ENCODE measurements at places on chromosomes 2 and 18.

- ATAC-seq = no peak
Observed at GRCh38 chr2:15315411-15315810, 245.7 kb downstream of the NBAS start.

- no peak for ATAC-seq
Observed at GRCh38 chr2:174967691-174968260, 37.4 kb downstream of the CHN1 start.

- no peak for ATAC-seq
Observed at GRCh38 chr18:7914834-7915670, 347.9 kb downstream of the PTPRM start.

- ATAC-seq = no peak
Observed at GRCh38 chr2:120437604-120438000, 91.7 kb downstream of the INHBB start.

DNA sequence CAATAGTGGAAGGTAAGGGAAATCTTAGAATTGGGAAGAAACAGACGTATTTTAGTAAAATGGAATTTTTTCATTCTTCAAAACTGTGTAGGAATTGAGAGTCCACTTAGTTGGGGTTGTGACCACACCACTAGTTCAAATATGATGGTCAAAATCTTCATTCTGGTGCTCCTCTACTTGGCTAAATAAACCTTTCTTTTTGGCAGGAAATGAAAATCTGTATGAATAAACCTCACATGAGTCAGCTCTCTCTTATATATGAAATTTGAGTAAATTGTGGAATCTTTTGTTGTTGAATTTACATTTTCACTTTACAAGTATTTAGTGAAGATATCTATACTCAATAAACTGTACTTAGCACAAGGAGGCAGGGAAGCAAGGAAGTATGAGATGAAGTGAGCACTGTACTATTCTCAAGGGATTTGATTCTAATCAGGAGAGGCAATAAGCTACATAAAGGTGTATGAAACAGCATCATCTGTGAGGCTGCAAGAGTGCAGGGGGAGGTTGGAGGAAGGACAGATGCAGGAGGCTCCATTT, 20.5 kb downstream of the IL18R1 start:
- no peak for ATAC-seq

DNA sequence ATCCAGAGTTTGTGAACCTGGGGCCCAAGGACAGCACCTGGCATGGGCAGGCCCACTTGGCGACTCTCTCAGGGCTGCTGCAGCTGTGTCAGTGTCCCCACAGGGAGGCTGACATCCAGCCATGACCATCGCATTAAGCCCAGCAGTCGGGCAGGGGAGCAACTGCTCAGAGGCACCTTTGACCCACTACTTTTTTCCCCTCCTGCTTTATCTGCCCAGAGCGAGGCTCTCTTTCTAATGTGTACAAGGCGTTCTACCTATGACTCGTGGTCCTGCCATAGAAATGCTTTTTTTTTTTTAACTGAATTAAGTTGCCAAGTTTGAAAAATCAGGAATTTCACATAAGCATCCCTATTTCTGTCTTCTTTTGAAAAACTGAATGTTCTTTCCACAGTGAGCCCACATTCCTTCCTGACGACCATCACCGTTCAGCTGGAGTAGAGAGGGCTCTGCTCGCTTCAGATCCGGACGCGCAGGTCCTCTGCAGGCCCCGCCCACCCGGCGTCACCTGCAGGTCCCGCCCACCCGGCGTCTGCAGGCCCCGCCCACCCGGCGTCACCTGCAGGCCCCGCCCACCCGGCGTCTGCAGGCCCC, 403 bp upstream of the CLUL1 start:
- ATAC-seq = peak; percentile 62

GRCh38 chr2:30301551-30301950, 70.2 kb downstream of the LBH start:
- ATAC-seq = no peak

GRCh38 chr2:45115181-45115580, 105.9 kb upstream of the SIX2 start:
- ATAC-seq = no peak

DNA sequence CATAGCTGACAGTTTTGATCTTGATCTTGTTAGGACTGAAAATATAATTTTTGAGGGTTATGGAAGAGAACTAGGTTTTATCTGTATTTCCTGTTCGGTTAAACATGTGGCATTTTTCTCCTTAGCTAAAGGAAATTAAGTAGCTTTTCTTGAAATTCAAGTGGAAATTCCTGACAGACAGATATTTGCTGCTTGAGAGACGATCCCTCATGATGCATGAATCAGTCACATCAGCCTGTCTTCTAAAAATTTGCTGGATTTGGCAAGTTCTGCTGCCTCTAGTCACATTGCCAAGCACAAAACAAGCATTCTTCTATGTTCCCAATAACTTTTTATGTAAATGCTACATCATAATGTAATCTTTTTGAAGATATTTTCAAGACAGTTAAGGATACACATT, 201.8 kb upstream of the ATP5MC3 start:
- no peak for ATAC-seq

DNA sequence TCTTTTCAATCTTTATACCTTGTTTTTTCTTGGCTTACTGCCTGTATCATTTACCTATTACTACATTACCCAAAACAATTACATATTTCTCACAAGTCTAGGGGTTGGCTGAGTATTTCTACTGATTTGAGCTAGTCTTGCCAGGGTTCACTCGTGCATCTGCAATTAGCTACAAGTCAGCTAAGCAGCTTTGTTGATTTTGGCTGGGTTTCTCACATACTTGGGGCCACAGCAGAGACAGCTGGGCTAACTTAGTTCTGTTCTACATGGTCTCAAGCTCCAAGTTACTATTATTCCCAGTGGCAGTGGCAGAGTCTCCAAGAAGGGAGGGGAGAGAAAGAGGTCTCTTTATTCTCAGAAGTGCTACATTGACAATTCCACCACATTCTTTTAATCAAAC, 54.7 kb upstream of the SP5 start:
- no peak for ATAC-seq

GRCh38 chr2:10987861-10988260, 76.1 kb downstream of the KCNF1 start:
- ATAC-seq = no peak

DNA sequence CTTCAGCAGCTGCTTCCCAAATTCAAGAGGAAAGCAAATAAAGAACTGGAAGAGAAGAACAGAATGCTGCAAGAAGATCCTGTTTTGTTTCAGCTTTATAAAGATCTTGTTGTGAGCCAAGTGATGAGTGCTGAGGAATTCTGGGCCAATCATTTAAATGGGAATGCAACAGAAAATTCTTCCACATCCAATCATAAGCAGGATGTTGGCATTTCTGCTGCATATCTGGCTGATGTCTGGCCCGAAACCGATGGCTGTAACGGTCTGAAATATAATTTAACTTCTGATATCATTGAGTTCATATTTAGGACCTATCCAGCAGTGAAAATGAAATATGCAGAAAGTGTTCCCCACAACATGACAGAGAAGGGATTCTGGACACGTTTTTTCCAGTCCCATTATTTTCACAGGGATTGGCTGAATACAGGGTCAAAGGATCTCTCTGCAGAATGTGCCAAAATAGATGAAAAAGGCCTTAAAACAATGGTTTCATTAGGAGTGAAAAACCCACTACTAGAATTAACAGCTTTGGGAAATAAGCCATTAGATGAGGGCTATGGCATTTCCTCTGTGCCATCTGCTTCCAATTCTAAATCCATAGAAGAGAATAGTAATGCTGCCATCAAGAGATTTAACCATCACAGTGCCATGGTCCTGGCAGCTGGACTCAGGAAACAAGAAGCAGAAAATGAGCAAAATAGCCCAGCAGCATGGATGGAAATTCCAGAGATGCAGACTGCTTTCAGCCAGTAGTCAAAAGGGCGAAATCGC, 175.6 kb downstream of the MC4R start:
- peak; percentile 81 for ATAC-seq

GRCh38 chr2:209946539-209946938, 55.9 kb upstream of the RPE start:
- peak; percentile 89 for ATAC-seq

- no peak for ATAC-seq
Observed at GRCh38 chr2:50962731-50963130, 69.2 kb downstream of the NRXN1 start.

DNA sequence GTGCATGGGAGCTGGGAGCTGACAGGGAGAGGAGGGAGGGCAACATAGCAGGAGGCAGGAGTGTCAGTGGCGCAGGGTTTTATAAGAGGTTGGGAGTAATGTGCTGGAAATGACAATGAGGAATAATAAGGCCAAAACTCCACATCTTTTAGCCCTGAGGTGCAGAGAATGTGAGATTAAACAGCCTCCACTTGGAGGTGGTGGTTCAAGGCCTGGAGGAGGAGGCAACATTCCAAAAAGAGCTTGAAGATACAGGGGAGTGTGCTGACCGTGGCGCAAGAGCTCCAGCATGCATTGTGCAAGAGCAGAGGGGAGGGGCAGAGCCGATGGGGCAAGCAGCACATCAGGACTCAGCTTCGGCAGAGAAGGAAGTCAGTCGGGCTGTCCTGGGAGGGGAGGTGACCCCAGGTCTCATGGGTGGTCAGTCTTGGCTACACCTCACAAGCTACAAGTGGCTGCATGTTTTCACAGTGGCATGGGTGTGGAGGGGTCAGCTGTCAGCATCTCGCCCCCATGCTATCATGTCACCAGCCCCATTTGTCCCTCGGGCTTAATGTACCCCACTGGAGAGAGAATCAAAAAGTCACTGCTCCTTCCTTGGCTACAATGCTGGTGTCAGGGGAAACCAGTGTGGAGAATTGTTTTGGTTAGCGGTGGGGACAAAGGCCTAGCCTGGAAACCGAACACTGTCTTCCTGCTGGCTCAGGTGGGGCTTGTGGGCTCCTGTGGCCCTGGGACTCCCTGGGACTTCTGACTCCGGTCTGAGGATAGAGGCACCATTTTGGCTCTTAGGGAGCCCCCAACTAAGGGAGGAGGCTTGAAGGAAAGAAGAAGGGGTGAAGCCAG, 208.0 kb downstream of the ZFP36L2 start:
- no peak for ATAC-seq

GRCh38 chr2:121596221-121597080, 52.8 kb downstream of the CLASP1 start:
- ATAC-seq = peak; percentile 83

- ATAC-seq = no peak
Observed at GRCh38 chr18:57995331-57995730, 48.7 kb upstream of the NEDD4L start.

- no peak for ATAC-seq
Observed at GRCh38 chr2:237496428-237496827, 9.4 kb downstream of the MLPH start.

DNA sequence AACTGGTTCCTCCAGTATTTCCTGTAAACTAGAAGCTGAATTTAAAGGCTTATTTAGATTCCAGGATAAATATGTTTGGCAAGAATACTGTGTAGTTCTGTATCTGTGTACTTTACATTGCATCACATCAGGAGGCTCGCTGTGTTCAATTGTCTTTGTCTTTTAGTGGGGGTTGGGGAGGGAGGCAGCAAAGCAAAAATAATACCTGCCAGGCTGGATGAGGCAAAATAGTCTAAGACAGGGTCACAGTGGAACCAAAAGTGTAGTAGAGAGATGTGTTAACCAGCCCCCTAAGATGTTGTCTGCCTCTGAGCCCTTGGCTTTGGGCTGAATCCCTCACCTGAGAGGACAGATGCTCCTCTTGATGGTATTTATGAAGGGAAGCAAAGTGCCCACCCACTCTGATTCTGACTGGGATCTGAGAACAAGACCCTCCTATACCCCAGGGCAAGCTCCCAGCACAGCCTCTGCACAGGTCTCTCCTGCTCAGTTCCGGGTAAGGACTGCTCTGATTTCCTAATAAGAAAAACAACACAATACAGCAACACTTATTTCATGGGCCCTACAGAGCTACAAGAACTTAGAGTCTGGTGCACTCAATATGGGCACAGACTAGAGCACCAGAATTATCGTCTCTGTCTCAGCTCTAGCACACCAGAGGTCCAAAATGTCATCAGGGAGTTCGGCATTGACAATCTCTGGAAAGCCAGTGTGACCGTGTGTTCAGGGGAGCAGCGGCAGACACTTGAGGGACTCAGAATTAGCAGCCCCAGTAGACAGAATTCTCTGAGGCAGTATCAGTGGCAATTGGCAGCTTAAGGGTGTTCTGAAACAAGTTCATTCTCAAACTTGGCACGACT, 7.2 kb upstream of the AFTPH start:
- ATAC-seq = no peak

- ATAC-seq = no peak
Observed at GRCh38 chr2:29946505-29946904, 25.1 kb upstream of the ALK start.

- ATAC-seq = no peak
Observed at GRCh38 chr18:78542204-78542603, 437.4 kb upstream of the SALL3 start.

DNA sequence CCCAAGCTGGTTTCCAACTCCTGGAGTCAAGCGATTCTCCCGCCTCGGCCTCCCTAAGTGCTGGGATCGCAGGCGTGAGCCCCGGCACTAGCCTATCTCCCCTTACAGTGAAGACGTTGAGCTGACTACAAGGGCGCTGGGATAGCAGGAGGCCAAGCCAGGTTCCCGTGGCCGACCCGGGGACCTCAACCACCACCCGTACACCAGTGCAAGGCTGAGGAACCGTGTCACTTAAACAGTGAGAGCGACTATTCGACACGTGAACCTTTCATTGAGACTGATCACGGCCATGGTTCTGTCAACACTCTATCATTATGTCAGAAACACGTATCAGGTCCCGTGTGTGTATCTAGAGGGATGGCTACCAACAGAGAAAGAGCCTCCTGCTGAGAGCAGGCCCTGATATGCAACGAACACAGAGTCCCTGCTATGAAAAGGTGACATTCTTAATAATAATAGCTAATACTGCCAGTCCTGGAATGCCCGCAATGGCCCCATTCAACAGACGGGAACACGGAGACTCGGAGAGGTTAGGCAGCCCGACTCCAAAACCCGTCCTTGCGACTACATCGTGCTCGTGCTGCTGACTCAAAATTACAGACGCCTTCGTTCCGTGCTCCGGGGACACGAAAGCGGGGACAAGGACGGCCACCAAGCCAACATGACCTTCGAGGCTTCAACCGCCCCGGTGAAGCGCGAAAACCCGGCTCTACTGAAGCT, 833 bp downstream of the AFG3L2 start:
- peak; percentile 18 for ATAC-seq

- no peak for ATAC-seq
Observed at GRCh38 chr2:14420851-14421250, 211.7 kb upstream of the LRATD1 start.

DNA sequence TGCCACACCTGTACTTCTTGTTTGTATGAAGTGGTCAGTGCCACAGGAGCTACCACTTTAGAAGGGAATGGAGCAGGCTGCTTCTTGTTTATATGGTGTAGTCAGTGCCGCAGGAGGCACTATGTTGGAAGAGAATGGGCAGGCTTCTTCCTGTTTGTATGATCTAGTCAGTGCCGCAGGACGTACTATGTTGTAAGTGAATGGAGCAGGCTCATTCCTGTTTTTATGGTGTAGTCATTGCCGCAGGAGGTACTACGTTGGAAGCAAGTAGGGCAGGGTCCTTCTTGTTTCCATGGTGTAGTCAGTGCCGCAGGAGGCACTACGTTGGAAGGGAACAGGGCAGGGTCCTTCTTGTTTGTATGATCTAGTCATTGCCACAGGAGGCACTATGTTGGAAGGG, 27.3 kb downstream of the TPO start:
- no peak for ATAC-seq
